ENCODE measurements at places on chromosomes 5 and 9.

GRCh38 chr9:111016426-111017045, 21.7 kb downstream of the LPAR1 start:
- no peak for DNase-seq

GRCh38 chr5:98474782-98475181, 298.7 kb upstream of the RGMB start:
- DNase-seq: no peak

- DNase-seq: no peak
Observed at GRCh38 chr5:147382776-147383175, 127.1 kb downstream of the DPYSL3 start.

- no peak for DNase-seq
Observed at GRCh38 chr9:20722221-20722620, 38.2 kb downstream of the FOCAD start.

- no peak for DNase-seq
Observed at GRCh38 chr9:133448487-133448972, 11.2 kb upstream of the CACFD1 start.

GRCh38 chr5:124806373-124807077, 60.1 kb upstream of the ZNF608 start:
- peak; percentile 14 for DNase-seq

- no peak for DNase-seq
Observed at GRCh38 chr5:181221792-181222629, 1.1 kb upstream of the TRIM41 start.

DNA sequence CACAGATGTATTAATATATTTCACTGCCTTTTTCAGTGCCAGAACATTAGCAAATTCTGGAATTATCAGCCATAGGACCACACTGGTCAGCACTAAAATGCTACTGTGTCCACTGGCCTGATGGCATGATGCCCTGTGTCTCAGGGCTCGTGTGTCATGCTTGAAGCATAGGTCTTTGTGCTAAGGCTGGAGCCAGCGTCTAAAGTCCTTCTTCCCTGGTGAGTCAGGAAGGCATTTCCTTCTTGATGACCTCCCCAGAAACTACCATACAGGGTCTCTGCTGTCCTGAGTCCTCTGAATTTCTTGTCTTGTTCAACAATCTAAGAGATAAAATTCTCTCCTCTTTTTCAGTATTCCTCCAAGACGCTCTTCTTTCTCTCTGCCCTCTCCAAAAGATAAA, 489.9 kb downstream of the PSAT1 start:
- DNase-seq: no peak

DNA sequence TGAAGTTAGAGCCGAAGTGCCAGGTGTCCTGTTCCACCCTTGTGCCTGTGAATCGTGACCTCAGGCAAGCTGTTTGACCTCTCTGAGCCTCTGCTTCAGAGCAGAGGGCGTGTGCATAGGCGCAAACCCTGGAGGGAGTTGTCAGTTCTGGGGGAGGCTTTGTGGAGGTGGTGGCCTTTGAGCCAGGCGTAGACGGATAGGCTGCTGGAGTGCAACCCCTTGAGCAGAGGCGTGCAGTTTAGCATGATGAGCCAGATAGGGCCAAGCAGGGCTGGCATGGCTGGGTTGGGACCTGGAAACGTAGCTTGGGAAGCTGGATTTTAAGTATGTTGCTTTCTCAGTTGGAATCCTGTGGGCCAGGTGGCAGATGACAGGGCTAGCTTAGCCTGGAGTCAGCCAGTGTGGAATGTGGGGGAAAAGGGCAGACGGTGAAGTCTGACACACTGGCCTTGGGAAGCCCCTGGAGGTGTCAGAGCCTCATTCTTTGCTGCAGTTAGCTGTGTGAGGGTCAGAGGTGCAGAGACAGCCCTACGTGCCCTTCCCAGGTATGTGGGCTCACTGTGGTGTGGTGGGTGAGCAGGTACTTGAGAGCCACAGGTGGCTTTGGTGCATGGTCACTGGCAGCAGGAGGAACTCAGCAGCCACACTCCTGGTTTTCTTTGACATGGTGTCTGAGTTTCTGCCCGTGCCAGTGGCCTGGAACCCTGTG, 93.4 kb downstream of the DAB2IP start:
- DNase-seq: no peak

GRCh38 chr9:3329361-3329760, 196.4 kb downstream of the RFX3 start:
- DNase-seq: no peak

DNA sequence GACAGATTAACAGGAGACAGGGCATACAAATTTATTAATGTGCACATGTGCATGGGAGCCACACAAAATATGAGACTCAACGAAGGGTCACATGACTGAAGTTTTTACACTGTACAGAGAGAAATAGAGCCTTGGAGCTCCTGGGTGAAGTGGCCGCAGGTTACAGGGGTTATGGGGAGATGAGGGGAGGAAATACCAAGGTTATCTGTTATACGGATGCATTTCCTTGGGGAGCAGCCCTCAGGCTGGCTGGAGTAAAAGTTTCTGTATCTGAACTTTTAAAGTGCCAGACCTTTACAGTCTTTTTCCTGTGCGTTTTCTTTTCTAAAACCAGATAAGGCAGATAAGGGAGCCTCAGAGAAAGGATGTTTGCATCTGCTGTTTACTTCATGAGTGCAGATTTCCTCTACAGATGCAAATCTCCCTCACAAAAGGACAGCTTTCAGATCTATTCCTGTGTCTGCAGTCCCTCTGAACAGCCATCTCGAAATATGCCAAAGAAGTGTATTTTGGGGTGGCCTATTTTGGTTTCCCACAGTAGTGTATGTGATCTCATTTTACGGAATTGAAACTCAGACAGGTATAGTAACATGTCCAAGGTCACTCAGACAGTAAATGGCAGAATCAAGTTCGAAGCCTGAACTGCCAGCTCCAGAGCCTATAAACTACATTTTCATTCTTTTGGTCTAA, 139.3 kb upstream of the FBXL17 start:
- no peak for DNase-seq

DNA sequence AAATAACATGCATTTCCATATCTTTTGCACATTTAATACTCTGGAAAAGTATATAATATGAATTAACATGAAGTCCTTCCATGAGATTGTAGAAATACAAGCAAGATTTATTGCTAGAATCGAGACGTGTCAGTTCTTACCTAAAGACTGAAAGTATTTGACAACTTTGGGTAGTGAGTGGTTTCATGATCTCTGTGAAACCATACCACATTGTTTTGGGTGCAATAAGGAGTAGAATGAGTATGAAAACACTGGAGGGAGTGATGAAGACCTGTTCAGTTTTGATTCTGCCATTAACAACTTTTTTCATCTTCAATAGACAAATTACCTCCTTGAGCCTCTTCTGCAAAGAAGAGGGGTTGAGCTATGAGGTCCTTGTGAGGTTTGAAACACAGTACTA, 133.7 kb downstream of the NUDT12 start:
- DNase-seq: no peak

GRCh38 chr5:16799796-16800195, 136.3 kb downstream of the MYO10 start:
- no peak for DNase-seq

DNA sequence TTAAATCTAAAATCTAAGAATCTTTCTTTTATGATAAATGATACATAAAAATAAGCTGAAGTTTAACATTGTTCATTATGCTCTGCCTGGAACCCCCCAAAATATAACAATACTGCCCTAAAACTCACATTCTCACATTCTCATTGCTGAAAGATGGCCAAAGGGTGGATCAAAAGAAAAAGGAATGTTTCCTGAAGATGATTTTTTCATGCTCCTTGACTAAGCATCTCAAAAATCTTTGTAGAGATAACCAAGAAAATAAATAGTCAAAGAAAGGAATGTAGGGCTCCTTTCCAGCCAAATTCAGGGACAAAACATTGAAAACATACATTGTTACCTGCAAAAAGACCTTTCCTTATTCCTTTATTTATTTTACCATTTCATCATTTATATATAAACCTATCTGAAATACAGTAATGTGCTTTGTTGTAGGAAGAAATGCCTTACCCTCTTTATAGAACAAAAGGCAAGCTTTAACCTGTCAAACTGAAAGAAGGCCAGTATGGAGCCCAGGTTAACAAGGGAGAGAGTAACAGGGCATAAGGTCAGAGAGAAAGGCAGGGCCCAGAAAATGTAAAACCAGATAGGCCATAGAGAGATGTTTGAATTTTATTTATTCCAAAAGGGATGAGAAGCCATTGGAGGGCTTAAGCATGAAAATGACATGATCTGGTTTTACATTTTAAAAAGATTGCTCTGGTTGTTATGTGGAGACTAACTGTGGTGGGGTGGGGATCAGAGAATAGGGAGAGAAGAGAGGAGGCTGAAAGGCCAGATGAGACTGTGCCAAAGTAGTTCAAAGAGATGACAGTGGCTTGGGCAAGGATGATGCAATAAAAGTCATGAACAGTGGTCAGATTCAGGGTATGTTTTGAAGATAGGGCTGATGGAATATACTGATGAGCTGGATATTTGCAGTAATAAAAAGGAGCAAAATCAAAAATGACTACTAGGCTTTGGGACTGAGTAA, 37.3 kb upstream of the CDK5RAP2 start:
- no peak for DNase-seq

DNA sequence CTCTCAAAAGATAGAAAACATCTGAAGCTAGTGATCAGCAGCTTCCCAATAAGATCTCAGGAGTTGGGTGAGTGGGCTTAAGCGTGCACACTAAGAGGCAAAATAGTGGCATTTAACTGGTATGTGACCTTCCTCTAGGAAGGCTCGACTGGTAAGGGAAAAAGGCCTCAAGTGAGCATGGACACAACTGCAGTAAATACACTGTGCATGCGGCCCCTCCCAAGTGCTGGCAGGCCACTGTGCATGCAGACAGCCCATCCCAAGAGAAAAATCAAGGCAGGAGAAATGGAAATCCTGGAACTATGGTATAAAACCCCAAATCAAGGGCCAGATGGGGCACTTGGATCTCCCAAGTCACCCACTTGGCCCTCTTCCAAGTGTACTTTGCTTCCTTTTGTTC, 112.7 kb downstream of the SMC2 start:
- no peak for DNase-seq

- DNase-seq: no peak
Observed at GRCh38 chr9:111863636-111864035, 33.0 kb upstream of the UGCG start.

- DNase-seq: peak; percentile 60
Observed at GRCh38 chr9:96619491-96620180, at the start of gene CDC14B. Gene CDC14B, minus strand, starts transcription at chr9:96619843. Its CDS starts 465 bp downstream, at chr9:96619378.

- no peak for DNase-seq
Observed at GRCh38 chr5:140801494-140801841, 611 bp downstream of the PCDHA3 start.

- DNase-seq: no peak
Observed at GRCh38 chr9:70049672-70050271, 6.1 kb downstream of the MAMDC2 start.

- no peak for DNase-seq
Observed at GRCh38 chr5:26802944-26803343, 235.4 kb downstream of the CDH9 start.

- no peak for DNase-seq
Observed at GRCh38 chr5:59922220-59922619, 28.7 kb upstream of the PDE4D start.

DNA sequence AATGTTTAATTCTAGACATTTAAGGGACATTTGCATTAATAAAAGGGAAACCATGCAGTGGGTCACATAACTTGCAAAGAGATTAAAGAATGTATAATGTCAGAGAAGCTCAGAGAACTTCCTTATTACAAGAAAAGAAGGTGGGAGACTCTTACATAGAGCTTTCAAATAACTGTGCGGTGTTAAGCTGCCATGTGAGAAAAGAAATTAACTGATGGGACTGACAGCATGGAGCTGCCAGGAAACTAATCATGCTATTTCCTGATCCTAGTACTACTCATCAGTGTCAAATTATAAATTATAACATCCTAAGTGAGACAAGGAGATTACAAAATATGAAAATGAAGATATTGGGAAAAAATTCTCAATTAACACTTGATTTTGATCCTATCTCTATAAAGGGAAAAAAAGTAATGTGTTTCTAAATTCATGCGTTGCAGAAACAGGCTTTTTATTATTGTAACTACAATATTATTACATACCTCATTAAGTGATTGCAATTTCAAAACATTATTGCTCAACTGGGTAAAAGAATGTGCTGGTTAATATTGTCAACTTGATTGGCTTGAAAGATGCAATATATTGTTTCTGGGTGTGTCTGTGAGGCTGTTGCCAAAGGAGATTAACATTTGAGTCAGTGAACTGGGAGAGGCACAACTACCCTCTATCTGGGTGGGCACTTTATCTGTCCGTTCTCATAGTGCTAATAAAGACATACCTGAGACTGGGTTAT, 609.5 kb upstream of the NUDT12 start:
- no peak for DNase-seq

DNA sequence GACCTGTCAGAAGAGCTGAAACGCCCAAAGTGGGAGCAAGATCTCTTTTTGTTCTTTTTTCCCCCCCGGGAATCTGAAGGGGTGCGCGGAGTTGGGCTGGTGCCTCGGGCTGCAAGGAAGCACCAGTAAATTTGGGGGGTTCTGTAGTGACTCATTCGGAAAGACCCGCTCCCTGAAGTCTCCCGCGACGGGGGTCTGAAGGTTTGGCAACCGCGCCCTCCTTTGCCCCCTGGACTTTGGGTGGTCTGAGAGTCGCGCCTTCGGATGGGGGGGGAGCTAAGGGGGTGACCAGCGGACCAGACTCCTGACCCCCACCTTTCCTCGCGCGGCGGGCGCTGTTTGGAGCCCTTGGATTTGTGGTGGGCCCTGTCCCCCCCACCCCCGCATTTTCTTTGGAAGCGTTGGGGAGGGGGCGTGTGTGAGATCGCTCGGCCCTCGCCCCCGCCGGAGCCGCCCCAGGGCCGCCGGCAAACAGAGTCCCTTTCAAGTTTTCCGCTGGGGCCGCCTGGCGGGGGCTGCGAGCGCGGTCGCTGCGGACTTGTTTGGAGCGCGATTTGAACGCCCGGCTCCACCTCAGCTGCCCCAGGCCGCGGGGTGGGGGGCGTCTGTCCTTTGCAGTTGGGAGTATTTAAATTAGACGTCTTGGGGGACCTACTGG, 2.0 kb downstream of the CXXC5 start:
- DNase-seq: peak; percentile 61

- no peak for DNase-seq
Observed at GRCh38 chr9:110197330-110198187, 10.4 kb downstream of the C9orf152 start.

- DNase-seq: no peak
Observed at GRCh38 chr5:17816944-17817343, 182.7 kb downstream of the TAF11L14 start.

DNA sequence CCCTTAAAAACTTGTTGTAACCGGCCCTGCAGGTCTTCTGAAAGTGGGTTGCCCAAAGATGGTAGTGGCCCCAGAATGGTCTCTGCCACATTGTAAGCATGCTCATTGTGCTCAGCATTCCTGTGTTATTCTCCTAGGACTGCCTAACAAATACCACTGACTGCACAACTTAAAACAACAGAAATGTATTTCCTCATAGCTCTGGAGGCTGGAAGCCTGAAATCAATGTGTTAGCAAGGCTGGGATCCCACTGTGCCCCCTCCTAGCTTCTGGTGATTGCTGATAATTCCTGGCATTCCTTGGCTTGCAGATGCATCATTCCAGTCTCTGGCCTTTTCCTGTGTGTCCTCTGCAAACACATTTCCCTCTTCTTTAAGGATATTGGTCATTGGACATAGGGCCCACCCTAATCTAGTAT, 3.4 kb upstream of the GCNT4 start:
- DNase-seq: no peak
